ENCODE measurements at places on chromosomes 5 and 9. TPM values are rescaled to one million over a fixed set of nuclear protein-coding genes. Genes with fewer than 3 reads are reported as not detected.

DNA sequence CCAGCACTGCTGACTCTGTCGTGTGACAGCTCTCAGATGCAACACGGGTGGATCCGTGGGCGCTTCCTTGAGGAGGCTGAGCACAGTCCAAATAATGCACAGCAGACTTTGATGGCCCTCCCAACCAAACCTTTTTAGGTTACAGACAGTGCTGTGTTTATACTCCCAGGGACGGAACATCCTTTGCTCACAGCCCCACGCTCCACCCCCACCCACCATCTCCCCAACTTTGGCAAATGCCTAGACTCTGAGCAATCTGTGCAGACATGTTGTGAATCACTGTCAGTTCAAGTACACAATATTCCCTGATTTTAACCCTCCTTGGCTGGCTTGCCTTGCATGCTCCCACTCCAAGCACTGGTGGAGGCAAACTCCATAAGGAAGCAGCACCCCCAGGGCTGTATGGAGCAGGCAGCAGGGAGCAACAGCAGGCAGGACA, 324.6 kb downstream of the MLLT3 start:
- no peak overlapping the region for H3K4me3 ChIP-seq
- peak overlapping the region; percentile 81 for H3K27ac ChIP-seq
- DNase-seq, result peak; percentile 63
- peaks cover 4% of the 10 kb centered on the region for H3K4me1 ChIP-seq
- H3K36me3 ChIP-seq, result no peaks in the 10 kb centered on the region

DNA sequence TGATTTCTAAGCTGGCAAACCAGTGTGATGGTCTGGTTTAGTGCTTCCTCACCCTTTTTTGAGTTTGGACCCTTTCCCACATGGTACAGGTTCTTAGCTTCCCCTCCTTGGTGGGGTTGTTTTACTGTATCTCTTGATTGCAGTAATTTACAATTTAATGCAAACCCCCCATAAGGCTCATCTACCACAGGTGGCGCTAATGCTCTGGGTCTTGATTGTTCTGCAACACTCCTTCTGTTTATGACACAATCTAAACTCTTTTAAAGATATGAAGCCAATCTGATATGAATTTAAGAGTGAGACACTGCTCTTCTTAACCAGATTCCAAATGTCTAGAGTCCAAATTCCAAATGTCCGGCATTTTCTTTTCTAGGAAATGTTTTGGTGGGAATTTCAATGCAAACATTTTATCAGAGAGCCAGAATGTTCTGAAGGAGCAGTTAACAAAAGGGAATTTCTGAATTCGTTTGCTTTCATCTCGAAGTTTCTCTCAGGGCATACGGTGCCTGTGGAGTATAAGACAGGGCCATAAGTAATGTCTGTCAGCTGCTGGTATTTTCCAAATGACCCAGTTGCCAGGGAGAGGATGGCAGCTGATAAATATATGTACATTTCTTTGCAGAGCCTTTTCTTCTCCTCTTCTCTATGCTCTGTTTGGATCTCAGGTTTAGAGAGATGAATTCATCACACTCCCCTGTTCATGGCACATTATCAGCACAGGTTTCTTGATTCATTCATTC, 246.8 kb downstream of the ARHGAP26 start:
- no peaks in the 10 kb centered on the region for H3K4me1 ChIP-seq
- no peaks in the 10 kb centered on the region for H3K27me3 ChIP-seq
- H3K27ac ChIP-seq, result no peak overlapping the region
- H3K36me3 ChIP-seq, result no peaks in the 10 kb centered on the region
- DNase-seq, result no peak

IFNE gene
- total RNA-seq, result not detected

DNA sequence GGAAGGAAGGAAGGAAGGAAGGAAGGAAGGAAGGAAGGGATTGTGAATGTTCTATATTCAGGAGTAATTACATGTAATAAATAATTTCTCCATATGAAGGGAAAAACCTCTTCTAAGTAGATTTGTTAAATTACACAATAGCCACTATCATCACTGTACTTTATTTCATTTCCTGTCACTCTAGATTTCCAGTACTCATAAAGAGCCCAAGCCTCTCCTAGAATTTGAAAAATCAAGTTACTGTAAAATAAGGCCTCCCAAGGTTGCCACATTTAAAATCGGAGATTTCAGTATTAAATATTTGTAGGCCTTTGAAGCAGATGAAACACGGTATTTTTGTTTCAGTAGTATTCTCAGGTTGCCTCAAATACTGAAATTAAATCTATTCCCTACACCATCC, 499.0 kb downstream of the CDH10 start:
- H3K4me1 ChIP-seq, result peaks cover 6% of the 10 kb centered on the region
- DNase-seq, result no peak
- no peaks in the 10 kb centered on the region for H3K27me3 ChIP-seq
- no peaks in the 10 kb centered on the region for H3K36me3 ChIP-seq
- H3K27ac ChIP-seq, result no peak overlapping the region

DNA sequence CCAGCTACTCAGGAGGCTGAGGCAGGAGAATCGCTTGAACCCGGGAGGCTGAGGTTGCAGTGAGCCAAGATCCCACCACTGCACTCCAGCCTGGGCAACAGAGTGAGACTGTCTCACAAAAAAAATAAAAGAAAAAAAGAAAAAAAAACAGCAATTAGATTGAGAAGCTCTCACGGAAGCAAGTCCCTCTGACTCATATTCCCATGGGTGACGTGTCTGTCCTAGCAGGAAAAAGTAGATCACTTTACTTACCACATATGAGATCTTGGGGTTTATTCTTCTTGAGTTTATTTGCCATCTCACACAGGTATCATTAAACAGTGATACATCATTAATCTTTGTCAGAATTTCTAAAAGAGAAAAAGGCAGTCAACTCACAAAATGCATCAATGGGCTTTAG, 62.6 kb downstream of the SUSD1 start:
- DNase-seq, result no peak
- no peaks in the 10 kb centered on the region for H3K27me3 ChIP-seq
- no peak overlapping the region for H3K4me3 ChIP-seq
- H3K27ac ChIP-seq, result no peak overlapping the region

GRCh38 chr5:144254552-144254951, 83.9 kb downstream of the KCTD16 start:
- DNase-seq, result no peak
- no peak overlapping the region for H3K27ac ChIP-seq
- H3K4me3 ChIP-seq, result no peak overlapping the region
- no peaks in the 10 kb centered on the region for H3K36me3 ChIP-seq

- no peak for DNase-seq
- H3K4me3 ChIP-seq, result no peak overlapping the region
- no peaks in the 10 kb centered on the region for H3K4me1 ChIP-seq
- no peaks in the 10 kb centered on the region for H3K27me3 ChIP-seq
- no peaks in the 10 kb centered on the region for H3K36me3 ChIP-seq
- H3K27ac ChIP-seq, result no peak overlapping the region
These were observed 194.7 kb upstream of the FREM1 start for GRCh38 chr9:15104826-15105420.

GRCh38 chr5:177468685-177469628, 4.5 kb downstream of the DBN1 start:
- no peaks in the 10 kb centered on the region for H3K4me1 ChIP-seq
- H3K27me3 ChIP-seq, result no peaks in the 10 kb centered on the region
- DNase-seq, result no peak
- H3K27ac ChIP-seq, result peak overlapping the region; percentile 51
- no peak overlapping the region for H3K4me3 ChIP-seq

DNA sequence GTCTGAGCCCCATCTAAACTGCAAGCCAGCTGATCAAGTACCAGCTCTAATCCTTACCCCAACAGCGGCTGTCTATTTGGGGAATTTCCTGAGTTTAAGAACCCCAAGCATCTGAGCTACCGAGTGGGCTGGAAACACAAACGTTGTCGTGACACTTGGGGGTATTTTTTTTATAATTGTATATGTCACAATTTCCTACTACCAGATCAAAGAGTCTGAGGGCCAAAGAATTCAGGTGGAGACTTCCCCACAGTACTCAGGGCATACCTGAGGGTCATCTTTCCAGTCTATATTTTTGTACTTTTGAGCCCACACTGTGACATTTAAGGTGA, 42.8 kb downstream of the PTTG1 start:
- H3K4me1 ChIP-seq, result no peaks in the 10 kb centered on the region
- H3K27ac ChIP-seq, result no peak overlapping the region
- no peaks in the 10 kb centered on the region for H3K27me3 ChIP-seq
- no peaks in the 10 kb centered on the region for H3K36me3 ChIP-seq
- no peak overlapping the region for H3K4me3 ChIP-seq
- no peak for DNase-seq

DNA sequence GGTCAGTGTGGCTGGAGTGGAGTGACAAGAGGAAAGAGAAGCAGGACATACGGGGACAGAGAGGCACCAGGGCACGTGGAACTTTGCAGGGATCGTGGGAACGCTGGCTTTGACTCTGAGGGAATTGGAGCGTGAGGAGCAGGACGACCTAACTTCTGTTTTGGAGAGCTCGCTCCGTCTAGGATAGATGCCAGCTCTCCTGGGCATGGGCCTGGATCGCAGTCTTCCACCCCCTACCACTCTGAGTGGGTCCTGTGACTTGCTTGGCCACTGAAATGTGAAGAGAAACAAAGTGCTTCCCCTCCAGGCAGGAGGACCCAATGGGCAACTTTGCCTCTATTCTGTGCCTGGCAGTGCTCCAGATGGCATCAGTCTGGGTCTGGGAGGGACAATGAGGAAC, 8.7 kb upstream of the SH3PXD2B start:
- no peak for DNase-seq
- H3K27me3 ChIP-seq, result no peaks in the 10 kb centered on the region
- H3K4me3 ChIP-seq, result no peak overlapping the region
- H3K36me3 ChIP-seq, result no peaks in the 10 kb centered on the region
- H3K4me1 ChIP-seq, result no peaks in the 10 kb centered on the region

SEMA6A gene
- 118 TPM for total RNA-seq

GRCh38 chr5:96128204-96128864, 166.7 kb upstream of the ELL2 start:
- H3K4me1 ChIP-seq, result no peaks in the 10 kb centered on the region
- no peak overlapping the region for H3K27ac ChIP-seq
- H3K27me3 ChIP-seq, result no peaks in the 10 kb centered on the region
- no peak for DNase-seq
- no peaks in the 10 kb centered on the region for H3K36me3 ChIP-seq
- H3K4me3 ChIP-seq, result no peak overlapping the region

- H3K4me3 ChIP-seq, result no peak overlapping the region
- no peak overlapping the region for H3K27ac ChIP-seq
- DNase-seq, result no peak
- no peaks in the 10 kb centered on the region for H3K27me3 ChIP-seq
These were observed 159.4 kb downstream of the FBN2 start for GRCh38 chr5:128378632-128379031.

DNA sequence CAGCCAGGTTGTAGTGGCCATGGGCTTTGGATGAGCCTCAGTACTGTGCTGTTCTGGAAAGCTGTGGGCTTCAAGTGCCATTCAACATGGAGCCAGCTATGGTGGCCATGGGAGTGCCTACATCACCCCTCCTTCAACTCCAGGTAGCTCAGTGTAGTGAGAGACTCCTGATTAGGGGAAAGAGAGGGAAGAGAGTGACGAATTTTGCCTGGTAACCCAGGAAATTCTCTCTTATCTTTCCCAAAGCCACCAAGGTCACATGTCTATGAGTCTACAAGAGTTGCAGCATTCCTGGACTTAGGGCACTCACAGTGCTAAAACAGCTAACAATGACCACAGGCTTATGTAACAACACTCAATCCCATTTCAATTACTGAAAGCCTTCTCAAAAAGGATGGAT, 81.7 kb upstream of the SPTLC1 start:
- no peak overlapping the region for H3K27ac ChIP-seq
- no peaks in the 10 kb centered on the region for H3K4me1 ChIP-seq
- DNase-seq, result no peak
- H3K27me3 ChIP-seq, result no peaks in the 10 kb centered on the region
- H3K4me3 ChIP-seq, result no peak overlapping the region

DNA sequence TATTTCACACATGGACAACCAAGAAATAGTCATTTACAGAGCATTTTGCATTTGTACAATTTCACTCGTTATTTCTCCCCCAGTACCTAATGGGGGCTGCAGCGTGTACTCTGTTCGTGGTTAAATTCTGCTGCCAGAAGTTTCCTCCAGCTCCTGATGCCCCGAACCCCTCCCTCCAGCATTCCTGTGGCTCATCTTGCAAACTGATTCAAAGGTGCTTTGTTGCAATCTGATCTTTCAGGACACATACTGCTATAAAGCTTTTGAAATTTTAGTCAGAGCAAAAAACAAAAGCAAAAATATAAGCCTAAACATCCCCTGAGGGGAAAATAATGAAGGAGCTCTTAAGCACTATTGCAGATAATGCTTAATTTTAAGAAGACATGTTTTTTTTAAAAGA, 27.7 kb downstream of the UBLCP1 start:
- no peak overlapping the region for H3K27ac ChIP-seq
- no peaks in the 10 kb centered on the region for H3K36me3 ChIP-seq
- H3K27me3 ChIP-seq, result no peaks in the 10 kb centered on the region

DNA sequence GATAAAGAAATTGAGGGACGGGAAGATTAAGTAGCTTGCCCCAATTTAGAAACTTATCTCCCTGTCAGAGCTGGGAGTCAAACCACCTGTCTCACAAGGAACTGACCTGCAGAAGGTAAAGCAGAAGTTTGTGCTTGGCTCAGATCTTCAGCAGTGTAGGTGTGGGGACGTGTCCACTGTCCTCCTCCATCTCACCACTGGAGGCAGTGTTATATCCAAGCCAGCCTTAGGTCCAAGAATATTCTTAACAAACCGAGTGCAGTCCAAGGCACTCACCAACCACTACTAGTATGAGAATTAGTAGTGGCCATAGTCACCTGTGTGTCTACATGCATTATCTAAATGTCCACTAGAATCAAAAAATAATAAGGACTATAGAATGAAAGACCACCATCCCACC, 86.3 kb upstream of the IRX1 start:
- H3K4me1 ChIP-seq, result no peaks in the 10 kb centered on the region
- no peak overlapping the region for H3K4me3 ChIP-seq
- H3K27ac ChIP-seq, result no peak overlapping the region
- H3K27me3 ChIP-seq, result no peaks in the 10 kb centered on the region
- no peak for DNase-seq

DNA sequence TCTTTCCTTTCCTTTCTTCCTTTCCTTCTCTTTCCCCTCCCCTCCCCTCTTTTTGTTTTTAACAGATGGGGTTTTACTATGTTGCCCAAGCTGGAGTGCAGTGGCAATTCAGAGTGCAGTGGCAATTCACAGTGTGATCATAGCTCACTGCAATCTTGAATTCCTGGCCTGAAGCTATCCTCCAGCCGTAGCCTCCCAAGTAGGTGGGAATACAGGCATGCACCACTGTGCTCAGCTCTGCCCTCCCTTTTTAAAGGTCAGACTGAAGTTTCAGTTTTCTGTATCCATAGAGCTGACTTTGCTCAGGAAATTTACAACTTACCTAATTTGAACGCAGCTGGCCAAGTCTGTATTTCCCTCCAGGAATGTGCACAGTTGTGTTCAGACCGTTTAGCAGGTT, 696 bp downstream of the CCL28 start:
- no peak overlapping the region for H3K4me3 ChIP-seq
- H3K27me3 ChIP-seq, result no peaks in the 10 kb centered on the region
- no peaks in the 10 kb centered on the region for H3K36me3 ChIP-seq
- no peak overlapping the region for H3K27ac ChIP-seq
- DNase-seq, result no peak

GRCh38 chr5:17127743-17128231, 89.6 kb upstream of the BASP1 start:
- no peaks in the 10 kb centered on the region for H3K27me3 ChIP-seq
- H3K4me1 ChIP-seq, result no peaks in the 10 kb centered on the region
- H3K36me3 ChIP-seq, result no peaks in the 10 kb centered on the region
- DNase-seq, result no peak

GRCh38 chr5:131297886-131298285, 34.0 kb downstream of the CDC42SE2 start:
- no peaks in the 10 kb centered on the region for H3K36me3 ChIP-seq
- DNase-seq, result no peak
- no peak overlapping the region for H3K27ac ChIP-seq
- H3K4me1 ChIP-seq, result no peaks in the 10 kb centered on the region

- no peak for DNase-seq
- H3K27me3 ChIP-seq, result no peaks in the 10 kb centered on the region
- no peaks in the 10 kb centered on the region for H3K4me1 ChIP-seq
These were observed 50.0 kb upstream of the LRRTM2 start for GRCh38 chr5:138925090-138925635.

Measured in uterus (tissue), 4 donors.